ENCODE measurements at places on chromosomes 3 and 15.

DNA sequence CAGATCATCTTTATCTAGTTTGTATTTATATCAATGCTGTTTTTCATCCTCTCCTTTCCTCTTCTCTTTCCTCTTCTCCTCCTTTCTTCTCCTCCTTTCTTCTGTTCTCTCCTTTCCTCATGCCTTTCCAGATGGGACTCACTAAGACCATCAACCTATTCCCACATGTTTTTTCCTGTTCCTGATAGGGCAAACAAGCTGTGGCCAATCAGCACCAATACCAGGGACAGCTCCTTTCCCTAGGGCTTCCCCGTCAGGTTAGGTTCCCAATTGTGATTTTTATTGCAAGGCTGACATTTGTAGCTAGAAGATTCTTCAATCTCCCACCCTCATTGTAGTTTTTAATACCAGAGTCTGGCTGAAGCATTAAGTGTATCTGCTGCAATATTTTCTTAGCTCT is 76.3 kb upstream of the COL8A1 start:
- peak; percentile 10 for DNase-seq

DNA sequence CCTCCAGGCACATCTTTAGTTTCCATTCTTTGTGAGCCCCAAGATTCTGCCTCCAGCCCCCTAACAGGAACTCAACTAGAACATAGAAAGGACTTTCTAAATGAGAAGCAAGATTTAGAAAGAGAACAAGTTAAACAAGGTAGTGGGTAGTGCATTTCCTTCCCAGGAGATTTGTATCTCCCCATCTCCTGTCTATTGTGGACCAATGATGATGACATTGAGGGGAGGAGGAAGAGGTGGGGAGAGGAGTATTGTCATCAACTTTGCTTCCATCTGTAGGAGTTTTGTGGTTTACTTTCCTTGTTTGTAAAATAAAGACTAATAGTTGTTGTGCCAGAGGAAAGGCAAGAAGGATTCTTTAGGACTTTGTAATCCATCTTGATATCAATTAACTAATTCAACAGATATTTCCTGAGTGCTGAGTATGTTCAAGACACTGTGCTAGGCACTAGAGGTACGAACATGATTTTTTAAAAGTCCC is 235.3 kb upstream of the ROPN1 start:
- no peak for DNase-seq

DNA sequence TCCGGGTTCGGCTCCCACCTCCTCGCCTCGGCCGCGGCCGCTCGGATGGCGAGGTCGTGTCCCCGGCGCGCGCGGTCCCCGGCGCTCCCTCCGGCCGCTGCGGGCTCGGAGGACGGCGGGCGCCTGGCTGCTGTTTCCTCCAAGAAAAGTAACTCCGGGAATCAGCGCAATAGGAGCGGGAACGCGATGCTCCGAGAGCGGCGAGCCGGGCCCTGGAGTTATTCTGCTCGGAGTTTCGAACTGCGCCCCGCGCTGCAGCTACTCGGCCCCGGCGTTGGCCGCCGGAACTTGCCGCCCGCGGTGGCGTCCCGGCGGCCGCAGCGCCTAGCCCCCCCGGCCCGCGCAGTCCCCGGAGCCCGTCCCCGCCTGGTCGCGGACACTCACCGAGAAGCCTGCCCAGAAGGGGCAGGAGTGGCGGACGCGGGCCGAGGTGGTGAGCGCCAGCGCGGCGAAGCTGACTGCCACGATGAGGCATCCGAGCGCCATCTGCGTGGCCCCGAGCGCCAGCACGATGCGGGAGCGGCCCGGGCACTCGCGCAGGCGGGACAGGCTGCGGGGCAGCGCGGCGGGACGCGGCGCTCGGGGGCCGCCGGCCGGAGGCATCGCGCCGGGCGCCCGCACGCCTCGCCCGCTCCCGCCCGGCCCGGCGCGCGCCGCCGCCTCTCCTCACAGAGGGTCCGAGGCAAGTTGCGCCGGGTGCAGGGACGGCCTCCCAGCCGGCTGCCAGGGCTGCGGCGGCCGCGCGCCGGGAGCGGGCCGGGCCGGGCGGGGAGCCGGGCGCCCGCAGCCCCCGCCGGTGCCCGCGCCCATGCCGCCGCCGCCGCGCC is 251.9 kb downstream of the TJP1 start:
- DNase-seq, result peak; percentile 19

DNA sequence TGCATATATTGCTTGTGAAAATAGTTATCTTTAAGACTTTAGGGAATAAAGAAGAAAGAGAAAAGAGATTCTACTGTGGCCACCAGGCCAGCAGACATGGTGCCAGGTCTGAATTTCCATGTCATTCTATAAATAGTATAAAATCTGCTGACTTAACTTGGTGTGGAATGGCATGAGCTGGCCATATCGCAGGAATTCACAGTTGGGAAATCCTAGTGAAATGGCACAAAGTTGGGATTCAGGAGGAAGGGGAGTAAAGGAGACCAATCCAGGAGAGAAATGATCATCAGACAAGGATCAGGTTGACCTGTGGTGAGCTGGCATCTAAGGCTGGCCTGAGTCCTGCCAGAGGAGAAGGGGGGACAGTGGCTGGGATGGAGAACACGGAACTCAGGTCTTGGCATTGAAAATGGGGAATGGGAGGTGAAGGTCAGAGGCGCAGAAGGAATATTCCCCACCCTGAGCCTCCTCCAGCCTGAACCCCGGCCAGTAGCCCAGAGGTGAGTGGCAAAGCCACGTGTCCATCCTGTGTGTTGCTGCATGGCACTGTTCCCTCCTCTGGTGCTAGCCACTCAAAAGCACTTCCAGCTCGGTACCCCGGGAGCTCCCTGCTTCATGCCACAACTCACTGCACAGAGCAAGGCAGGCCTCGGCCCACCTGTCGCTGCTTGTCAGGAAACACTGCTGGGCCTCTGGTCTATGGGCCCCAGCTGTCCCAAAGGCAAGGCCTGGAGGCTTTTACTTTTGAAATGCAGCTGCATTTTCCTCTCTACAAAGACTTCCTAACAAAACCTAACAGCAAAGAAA is 51.4 kb downstream of the SSUH2 start:
- DNase-seq, result no peak

Data from HEK293T (cell line).